Inflammatory macrophage treated with lipopolysaccharide for 4 hours (primary cell): ENCODE measurements at places on chromosomes 7 and 10.

DNA sequence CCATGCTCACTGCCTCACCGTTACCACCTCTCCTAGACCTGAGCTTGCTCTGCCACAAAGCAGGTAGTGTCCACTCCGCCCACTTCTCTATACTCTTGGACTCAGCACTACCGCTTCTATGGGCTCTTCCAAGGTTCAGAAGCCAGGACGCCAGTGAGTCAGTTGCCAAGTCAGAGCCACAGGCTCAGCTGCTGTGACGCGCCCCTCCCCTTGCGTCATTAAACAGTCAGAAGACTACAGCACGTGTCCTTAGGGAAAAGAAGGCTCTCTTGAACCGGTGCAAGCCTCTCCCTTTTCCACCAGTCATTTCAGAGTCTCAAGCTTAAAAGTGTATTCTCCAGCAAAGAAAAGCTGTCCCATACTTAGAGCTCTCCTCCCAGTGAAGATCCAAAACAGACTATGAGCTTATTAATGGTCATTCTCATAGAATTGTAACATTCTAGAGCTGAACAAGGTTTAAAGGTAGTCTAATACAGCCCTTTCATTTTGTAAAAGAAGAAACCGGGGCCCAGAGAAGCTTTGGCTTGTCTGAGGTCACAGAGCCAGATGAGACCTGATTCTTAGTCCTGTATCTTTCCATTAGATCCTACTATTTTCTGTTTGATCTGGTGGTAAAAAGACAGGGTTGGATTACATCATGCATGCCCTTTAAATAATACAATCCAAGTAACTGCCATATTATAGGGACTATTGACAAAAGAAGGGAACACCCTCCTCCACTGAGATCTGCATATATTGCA, 40.9 kb upstream of the MET start:
- peak; percentile 93 for DNase-seq

GRCh38 chr7:18890134-18890533, 227.3 kb downstream of the TWIST1 start:
- DNase-seq: no peak

DNA sequence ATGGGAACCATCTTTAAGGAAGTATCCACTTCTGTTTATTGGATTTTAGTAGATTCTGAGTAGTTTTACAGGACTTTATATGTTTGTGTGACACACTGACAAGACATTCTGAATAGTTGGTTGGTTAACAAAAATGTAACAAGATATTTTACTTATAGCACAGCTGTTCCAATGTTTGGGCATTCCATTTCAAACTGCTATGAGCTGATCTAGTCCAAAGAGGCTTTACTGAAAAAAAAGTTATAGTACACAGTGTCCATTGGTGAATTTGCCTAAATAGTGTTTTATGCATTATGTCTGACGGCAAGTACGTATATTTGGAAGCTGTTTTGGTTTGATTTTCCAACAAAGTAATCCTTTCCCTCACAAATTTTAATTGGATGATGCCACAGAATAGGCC, 99.1 kb downstream of the SAMD9 start:
- no peak for DNase-seq

- DNase-seq: no peak
These were observed 18.1 kb upstream of the UBE2H start for GRCh38 chr7:129970816-129971215.

DNA sequence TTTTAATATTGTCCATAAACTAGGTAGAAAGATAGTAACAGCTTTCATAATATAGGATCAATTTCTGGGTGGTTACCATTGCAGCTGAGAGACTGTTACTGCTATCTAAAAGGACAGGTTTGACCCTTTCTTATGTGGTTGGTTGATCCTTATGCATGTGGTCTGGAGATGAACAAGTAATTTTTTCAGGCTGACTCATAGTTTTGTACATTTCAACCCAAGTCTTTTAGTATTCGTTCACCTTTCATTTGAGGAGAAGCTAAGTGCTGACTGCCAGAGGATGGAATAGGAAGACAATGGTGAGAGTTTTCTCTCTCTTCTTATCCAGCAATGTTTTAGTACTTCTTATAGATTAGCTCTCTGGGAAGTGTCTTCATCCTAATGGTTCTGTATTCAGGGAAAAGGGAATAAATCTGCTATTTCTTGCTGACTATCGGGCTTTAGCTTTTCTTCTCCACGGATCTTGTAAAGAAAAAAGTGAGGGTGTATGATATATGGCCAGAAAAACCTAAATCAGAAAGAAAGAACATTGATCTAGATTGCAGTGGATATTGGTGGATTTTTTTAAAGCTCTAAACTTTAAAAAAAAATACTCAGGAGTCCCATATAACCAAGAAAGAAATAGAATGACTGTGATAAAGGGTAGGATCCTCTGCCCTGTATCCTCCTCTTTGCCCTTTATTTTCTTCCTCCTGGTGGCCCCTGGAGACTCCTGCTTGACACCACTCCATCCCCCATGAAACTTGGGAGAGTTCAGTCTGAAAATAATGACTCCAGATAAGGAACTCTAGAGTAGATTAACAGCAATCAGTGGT, 88.0 kb downstream of the CPED1 start:
- DNase-seq: no peak

GRCh38 chr10:68647672-68648341, 73.2 kb upstream of the CCAR1 start:
- DNase-seq: peak; percentile 44

GRCh38 chr10:15370212-15370855, 755 bp downstream of the FAM171A1 start:
- DNase-seq: no peak

- peak; percentile 44 for DNase-seq
These were observed 49.9 kb upstream of the SH2B2 start for GRCh38 chr7:102236592-102237287.

GRCh38 chr7:81470724-81471379, 299.0 kb downstream of the HGF start:
- DNase-seq: no peak

- no peak for DNase-seq
These were observed 68.5 kb upstream of the BMPER start for GRCh38 chr7:33836797-33837355.

DNA sequence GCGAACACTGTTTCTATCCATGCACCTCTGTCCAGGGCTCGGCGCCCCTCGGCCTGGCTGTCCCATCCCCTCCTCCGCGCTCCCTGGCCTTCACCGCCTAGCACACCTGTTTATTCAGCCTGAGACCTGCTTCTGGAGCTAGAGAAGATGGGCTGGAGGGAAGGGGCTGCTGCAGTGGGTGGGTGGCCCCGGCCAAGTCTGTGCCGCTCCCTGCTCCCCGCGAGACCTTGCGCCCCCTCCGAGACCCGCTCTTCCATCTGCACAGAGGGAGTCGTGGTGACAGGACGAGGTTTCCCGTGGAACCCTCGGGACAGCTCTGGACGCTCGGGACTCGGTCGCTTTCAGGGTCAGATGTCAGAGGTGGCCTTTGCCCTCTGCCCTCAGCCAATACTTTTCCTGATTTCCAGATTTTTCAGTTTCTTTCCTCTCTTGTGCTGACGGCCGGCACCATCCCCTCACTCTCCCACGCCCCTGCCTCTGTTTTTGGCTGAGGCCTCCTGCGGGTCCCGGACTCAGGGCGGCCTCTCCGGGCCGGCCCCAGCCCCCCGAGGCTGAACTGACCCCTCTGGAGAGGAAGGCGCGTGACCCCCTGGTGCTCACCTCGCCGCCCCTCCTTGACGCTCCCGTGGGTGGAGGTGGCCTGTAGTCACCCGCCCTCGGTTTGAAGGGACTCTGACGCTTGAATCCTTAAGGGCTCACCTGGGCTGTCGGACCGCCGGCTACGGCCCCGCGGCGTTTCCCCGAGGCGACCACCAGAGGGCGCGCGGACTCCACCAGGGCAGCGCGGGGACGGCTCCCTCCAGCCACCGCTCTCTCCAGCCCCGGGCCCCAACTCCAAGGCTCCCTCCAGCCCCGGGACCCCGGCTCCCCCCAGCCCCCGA, 15.6 kb downstream of the SHH start:
- DNase-seq: peak; percentile 10

DNA sequence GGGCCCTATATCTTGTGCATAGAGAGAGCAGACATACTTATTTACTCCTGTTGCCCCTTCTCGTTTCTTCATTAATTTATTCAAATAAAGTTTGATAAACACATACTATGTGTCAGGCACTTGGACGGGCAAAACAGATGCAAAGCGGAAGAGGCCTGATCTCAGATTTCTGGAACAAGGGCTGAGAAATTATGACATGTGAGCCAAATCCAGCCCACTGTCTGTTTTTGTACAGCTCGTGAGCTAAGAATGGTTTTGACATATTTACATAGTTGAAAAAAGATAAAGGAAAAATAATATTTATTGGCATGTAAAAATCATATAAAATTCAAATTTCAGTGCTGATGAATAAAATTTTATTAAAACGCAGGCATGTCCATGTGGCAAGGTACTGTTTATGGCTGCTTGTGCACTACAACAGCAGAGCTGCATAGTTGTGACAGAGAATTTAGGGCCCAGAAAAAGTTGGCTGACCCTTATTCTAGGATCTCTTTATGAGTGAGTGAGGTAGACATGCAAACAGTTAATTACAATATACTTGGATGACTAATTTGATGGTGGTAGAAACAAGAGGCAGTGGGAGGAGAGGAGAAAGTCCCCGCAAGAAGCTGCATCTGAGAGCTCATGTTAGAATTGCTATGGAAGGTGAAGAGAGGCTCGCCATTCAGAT, 68.1 kb upstream of the ITPRID1 start:
- no peak for DNase-seq

- peak; percentile 2 for DNase-seq
These were observed 59.8 kb downstream of the GRID1 start for GRCh38 chr10:86306628-86307278.

- peak; percentile 61 for DNase-seq
These were observed 17.6 kb upstream of the SCIN start for GRCh38 chr7:12552876-12553275.
